ENCODE measurements at places on chromosomes 13 and 19.

DNA sequence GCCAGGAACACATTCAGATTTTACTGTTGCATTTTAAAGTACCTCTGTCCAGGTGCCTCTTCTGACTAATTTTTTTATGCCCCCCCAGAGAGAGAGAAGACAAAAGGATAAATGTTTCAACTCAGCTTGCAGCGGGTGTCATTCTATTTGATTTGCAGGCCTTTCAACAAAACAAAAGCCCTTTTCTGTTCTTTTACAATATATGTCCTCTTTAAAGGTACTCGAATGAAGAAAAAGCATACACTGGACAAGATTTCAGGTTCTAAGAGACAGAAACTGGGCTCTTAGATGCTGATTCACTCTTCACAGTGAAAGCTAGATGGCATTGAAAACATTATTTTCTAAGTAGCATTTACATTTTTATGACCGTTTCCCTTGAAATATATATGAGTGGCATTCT, 2.9 kb upstream of the FRY start:
- no peak for DNase-seq

- no peak for DNase-seq
Observed at GRCh38 chr13:84570831-84571230, 688.6 kb upstream of the SLITRK1 start.

GRCh38 chr19:4589579-4590410, 30.3 kb upstream of the SEMA6B start:
- DNase-seq, result no peak

GRCh38 chr13:98990701-98991100, 12.8 kb upstream of the DOCK9 start:
- no peak for DNase-seq

Measured in retina (tissue), 1 donor.